ENCODE measurements at places on chromosomes 3 and 15. TPM values are rescaled to one million over a fixed set of nuclear protein-coding genes. Genes with fewer than 3 reads are reported as not detected.

DNA sequence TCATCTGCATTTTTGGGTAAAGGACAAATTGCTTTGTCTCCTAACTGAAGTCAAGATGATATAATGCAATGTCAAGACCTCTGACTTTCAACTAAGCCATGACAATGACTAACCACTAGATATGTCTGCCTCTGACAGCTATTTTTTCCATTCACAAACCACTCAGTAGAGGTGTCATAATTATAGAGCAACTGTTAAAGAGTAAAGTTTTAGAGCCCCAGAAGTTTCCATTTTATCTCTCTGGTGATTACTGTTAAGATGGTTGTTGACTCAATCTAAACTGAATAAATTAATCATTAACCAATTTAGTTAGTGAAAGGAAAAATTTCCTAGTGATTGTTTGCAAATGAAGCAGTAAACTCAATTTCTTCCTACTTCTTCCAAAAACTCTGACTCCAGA lies 779.9 kb downstream of the GRM7 start:
- H3K27ac ChIP-seq, result no peak overlapping the region
- no peaks in the 10 kb centered on the region for H3K36me3 ChIP-seq
- H3K4me3 ChIP-seq, result no peak overlapping the region
- no peaks in the 10 kb centered on the region for H3K27me3 ChIP-seq
- no peak for DNase-seq
- no peaks in the 10 kb centered on the region for H3K4me1 ChIP-seq

GRCh38 chr15:96268442-96269204 lies 61.9 kb upstream of the NR2F2 start:
- H3K4me1 ChIP-seq, result peaks cover 67% of the 10 kb centered on the region
- H3K4me3 ChIP-seq, result no peak overlapping the region
- peak overlapping the region; percentile 49 for H3K27ac ChIP-seq
- no peaks in the 10 kb centered on the region for H3K27me3 ChIP-seq
- DNase-seq, result peak; percentile 53

DNA sequence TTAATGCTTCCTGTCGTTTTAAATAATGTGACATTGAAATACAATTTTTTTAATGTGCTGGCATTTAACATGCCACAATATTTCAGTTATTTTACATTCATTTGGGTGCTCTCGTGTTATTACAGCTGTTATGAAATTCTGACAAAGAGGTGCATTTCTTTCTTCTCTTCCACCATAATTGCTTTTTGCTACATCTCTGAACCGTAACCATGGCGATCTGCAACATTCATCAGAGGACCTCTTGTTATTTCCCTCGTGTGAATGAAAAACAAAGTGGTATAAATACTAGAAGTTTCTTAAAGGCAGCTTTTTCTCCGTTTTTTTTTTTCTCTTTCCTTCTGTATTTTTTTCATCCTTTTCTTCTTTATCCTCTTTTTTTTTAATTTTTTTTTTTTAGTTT lies 316.4 kb downstream of the MCTP2 start:
- no peaks in the 10 kb centered on the region for H3K4me1 ChIP-seq
- H3K27me3 ChIP-seq, result no peaks in the 10 kb centered on the region
- no peaks in the 10 kb centered on the region for H3K36me3 ChIP-seq

DNA sequence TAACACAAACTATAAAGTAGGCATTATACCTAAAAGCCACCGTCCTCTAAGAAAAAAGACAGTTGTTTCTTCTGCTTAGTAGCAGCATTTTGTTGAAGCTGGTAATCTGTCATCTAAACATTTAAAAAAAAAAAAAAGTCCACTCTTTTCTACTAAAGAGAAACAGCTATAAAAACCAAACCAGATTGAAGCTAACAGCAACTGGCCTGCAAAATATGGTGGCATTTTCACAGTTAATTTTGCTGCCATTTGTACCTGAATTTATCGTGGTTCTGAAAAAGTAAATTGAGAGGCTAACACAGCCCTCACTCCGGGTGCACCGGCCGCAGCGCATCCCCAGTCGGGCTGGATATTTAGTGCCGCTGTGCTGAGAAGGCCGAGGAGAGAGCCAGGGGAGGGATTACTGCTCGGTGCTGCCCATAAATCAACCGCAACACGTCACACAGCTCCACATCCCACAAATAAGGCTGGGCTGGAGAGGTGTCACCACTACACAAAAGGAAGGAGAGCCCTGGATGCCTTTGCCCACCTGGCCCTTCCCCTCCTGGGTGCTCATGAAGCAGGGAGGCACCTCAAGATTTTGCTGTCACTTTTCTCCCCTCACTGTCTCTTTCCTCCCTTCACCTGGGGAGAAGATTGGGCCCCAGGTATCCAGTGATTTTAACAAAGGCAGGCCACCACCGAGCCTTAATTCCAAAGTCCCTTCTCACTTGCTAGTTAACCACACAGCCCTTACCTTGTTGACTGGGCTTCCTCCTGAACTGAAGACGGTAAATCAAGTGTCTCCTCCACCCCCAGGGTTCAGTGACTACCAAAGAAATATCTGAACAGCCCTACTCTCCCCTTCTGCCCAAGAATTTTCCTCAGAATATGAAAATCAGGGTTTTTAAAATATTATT lies 44.4 kb downstream of the MECOM start:
- H3K36me3 ChIP-seq, result no peaks in the 10 kb centered on the region
- no peaks in the 10 kb centered on the region for H3K4me1 ChIP-seq
- no peak overlapping the region for H3K4me3 ChIP-seq
- no peak overlapping the region for H3K27ac ChIP-seq
- no peaks in the 10 kb centered on the region for H3K27me3 ChIP-seq
- no peak for DNase-seq

DNA sequence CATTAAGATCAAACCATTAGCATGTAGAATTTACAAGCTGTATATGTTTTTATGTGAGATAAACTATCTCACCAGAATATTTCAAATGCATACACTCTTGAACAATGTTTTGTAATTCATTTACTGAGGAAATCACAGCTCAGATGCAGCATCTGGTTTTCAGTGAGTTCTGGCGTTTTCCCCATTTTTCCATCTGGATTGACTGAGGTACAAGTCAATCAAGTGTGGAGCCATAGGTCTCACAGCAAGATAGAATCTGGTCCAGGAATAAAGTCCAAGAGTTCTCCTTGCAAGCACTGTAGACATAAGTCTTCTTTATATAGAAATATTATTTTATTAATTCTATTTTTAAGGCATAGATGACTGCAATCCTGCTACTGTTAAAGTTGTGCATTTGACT lies 219.3 kb downstream of the ZBBX start:
- H3K27me3 ChIP-seq, result no peaks in the 10 kb centered on the region
- no peaks in the 10 kb centered on the region for H3K4me1 ChIP-seq
- no peak overlapping the region for H3K4me3 ChIP-seq
- DNase-seq, result no peak

DNA sequence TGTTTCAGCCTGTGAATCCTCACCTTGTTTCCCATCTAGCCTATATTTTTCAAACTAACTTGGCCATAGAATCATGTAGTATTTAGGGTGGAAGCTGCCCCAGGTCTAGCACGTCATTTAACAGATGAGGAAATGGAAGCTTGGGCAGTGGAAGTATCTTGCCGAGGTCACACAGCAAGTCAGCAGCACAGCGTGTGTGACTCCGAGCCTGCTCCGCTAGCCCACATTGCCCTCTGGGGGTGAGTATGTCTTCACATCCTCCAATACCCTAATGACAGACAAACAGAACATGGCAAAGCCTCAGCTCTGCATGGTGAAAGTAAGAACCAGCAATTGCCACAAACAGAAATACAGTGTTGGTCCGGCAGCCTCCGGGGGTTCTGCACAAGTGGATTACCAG lies 2.2 kb upstream of the CCR5 start:
- DNase-seq, result no peak
- no peak overlapping the region for H3K4me3 ChIP-seq
- H3K27ac ChIP-seq, result no peak overlapping the region
- H3K36me3 ChIP-seq, result no peaks in the 10 kb centered on the region
- no peaks in the 10 kb centered on the region for H3K4me1 ChIP-seq
- no peaks in the 10 kb centered on the region for H3K27me3 ChIP-seq

- H3K27me3 ChIP-seq, result no peaks in the 10 kb centered on the region
- DNase-seq, result no peak
- no peak overlapping the region for H3K27ac ChIP-seq
- peaks cover 10% of the 10 kb centered on the region for H3K4me1 ChIP-seq
- H3K4me3 ChIP-seq, result no peak overlapping the region
These were observed 5.2 kb downstream of the NUSAP1 start for GRCh38 chr15:41337631-41338522.

- H3K36me3 ChIP-seq, result peaks cover 26% of the 10 kb centered on the region
- H3K27me3 ChIP-seq, result no peaks in the 10 kb centered on the region
- H3K4me3 ChIP-seq, result no peak overlapping the region
- no peak overlapping the region for H3K27ac ChIP-seq
- DNase-seq, result no peak
These were observed 3.1 kb downstream of the CIAO2A start for GRCh38 chr15:64090527-64090926.

DNA sequence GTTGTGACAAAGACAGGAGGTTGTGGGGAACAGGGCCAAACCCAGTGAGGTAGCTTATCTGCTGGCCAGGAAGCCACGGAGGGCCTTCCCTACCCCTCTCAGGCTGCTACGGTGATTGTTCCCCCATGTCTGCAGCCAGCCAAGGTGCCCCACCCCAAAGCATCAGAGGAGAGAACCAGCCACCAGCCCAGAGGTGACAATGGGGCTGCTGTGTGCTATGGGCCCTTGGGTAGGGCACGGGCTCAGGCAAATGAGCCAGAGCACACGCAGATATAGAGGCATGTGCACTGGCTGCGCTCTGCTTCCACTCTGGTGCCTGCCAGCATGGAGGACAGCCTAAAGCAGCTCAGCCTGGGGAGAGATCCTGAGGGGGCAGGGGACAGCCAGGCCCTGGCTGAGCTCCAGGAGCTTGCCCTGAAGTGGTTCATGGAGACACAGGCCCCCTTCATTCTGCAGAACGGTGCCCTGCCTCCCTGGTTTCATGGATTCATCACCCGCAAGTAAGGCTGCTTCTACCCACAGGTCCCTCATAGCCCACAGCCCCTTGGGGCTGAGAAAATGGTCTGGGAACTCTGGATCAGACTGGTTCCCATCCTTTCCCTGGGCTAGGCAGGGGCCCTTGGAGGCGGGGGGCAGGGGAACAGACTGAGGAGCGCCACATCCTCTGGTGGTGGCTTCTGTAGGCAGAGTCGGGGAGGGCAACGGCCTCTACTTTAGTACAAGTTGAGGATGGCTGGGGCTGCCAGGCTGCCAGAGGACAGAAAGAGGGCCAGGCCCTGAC lies at the start of gene SH2D7:
SH2D7 (plus strand) TSS at position 301 of the 781 bp plus-strand sequence; CDS start at position 325, 24 bp downstream.
- H3K4me1 ChIP-seq, result no peaks in the 10 kb centered on the region
- no peaks in the 10 kb centered on the region for H3K27me3 ChIP-seq
- H3K27ac ChIP-seq, result no peak within 1 kb of the TSS

DNA sequence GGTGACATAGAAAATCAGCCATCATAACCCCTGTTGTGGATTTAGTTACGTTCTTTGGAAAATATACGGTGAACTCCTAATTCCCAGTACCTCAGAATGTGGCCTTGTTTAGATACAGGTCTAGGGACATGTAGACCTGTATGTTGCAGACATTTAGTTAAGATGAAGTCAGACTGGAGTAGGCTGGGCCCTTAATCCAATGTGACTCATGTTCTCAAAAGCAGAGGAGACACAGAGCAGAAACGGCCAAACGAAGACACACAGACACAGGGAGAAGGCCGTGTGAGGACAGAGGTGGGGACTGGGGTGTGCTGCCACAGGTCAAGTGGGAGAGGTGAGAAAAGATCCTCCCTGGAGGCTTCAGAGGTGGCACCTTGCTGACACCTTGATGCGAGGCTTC lies 119.0 kb upstream of the PROK2 start:
- H3K36me3 ChIP-seq, result no peaks in the 10 kb centered on the region
- H3K27me3 ChIP-seq, result no peaks in the 10 kb centered on the region
- no peaks in the 10 kb centered on the region for H3K4me1 ChIP-seq
- no peak overlapping the region for H3K4me3 ChIP-seq
- H3K27ac ChIP-seq, result no peak overlapping the region

- no peak for DNase-seq
- H3K4me1 ChIP-seq, result peaks cover 5% of the 10 kb centered on the region
- H3K27me3 ChIP-seq, result no peaks in the 10 kb centered on the region
These were observed 160.1 kb downstream of the PDE8A start for GRCh38 chr15:85141726-85142125.

GRCh38 chr3:129625072-129625874 lies 18.8 kb upstream of the PLXND1 start:
- peak overlapping the region; percentile 88 for H3K27ac ChIP-seq
- peaks cover 41% of the 10 kb centered on the region for H3K4me1 ChIP-seq
- H3K4me3 ChIP-seq, result no peak overlapping the region
- peak; percentile 40 for DNase-seq
- H3K36me3 ChIP-seq, result no peaks in the 10 kb centered on the region
- H3K27me3 ChIP-seq, result no peaks in the 10 kb centered on the region

GRCh38 chr3:133476971-133477375 lies 77.1 kb downstream of the BFSP2 start:
- no peak overlapping the region for H3K4me3 ChIP-seq
- no peaks in the 10 kb centered on the region for H3K36me3 ChIP-seq
- peaks cover 19% of the 10 kb centered on the region for H3K4me1 ChIP-seq
- no peak for DNase-seq
- no peaks in the 10 kb centered on the region for H3K27me3 ChIP-seq

GRCh38 chr3:141070727-141071357 lies 19.7 kb downstream of the SPSB4 start:
- H3K27ac ChIP-seq, result no peak overlapping the region
- no peak for DNase-seq
- no peak overlapping the region for H3K4me3 ChIP-seq
- H3K4me1 ChIP-seq, result no peaks in the 10 kb centered on the region

GRCh38 chr15:62359416-62359815 lies 194.3 kb upstream of the C2CD4B start:
- no peak for DNase-seq
- H3K27me3 ChIP-seq, result peaks cover 14% of the 10 kb centered on the region
- no peak overlapping the region for H3K27ac ChIP-seq

DNA sequence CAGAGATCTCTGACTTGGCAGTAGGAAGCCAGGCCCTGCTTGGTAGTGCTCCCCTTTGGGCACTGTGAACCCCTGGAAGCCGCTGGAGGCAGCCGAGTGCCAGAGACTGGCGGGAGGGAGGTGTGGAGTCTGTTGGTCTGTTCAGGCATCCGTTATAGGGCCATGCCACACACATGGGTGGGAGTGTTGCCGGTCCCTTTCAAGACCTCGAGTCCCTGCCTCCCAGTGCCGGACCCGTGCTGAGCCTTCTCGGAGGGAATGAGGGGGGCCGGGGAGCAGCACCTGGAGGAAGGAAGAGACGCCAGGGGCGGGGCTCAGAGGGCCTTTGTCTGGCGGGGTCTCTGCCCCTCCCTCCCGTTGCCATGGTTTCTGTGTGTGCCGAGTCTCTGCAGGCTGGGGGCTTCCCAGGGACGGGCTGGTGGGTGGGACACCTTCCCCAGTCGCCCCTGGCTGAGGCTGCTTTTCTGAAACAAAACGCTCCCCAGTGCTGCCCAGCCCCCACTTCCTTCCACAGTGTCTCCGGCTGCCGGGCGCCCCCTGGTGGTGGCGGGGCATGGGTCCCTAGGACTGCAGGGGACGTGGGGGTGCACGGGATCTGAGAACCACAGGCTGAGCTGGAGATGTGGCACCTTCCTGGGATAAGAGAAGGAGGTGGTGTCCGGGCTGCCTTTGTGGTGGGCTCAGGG lies 10.0 kb downstream of the GNAI2 start:
- peak overlapping the region; percentile 71 for H3K27ac ChIP-seq
- peak overlapping the region; percentile 20 for H3K4me3 ChIP-seq
- H3K27me3 ChIP-seq, result no peaks in the 10 kb centered on the region
- H3K4me1 ChIP-seq, result peaks cover 65% of the 10 kb centered on the region

Gene PGBD4
- total RNA-seq, result 1.5 TPM

Gene CFAP100
- total RNA-seq, result not detected

Gene FSD2
- total RNA-seq, result not detected

Gene PLA2G4E
- not detected for total RNA-seq

Gene RASL12
- total RNA-seq, result 181 TPM

Gene SPTBN5
- total RNA-seq, result 0.34 TPM
